ENCODE measurements at places on chromosomes 5 and 9.

- no peak for DNase-seq
These were observed 55.5 kb upstream of the STC2 start for GRCh38 chr5:173383711-173384110.

DNA sequence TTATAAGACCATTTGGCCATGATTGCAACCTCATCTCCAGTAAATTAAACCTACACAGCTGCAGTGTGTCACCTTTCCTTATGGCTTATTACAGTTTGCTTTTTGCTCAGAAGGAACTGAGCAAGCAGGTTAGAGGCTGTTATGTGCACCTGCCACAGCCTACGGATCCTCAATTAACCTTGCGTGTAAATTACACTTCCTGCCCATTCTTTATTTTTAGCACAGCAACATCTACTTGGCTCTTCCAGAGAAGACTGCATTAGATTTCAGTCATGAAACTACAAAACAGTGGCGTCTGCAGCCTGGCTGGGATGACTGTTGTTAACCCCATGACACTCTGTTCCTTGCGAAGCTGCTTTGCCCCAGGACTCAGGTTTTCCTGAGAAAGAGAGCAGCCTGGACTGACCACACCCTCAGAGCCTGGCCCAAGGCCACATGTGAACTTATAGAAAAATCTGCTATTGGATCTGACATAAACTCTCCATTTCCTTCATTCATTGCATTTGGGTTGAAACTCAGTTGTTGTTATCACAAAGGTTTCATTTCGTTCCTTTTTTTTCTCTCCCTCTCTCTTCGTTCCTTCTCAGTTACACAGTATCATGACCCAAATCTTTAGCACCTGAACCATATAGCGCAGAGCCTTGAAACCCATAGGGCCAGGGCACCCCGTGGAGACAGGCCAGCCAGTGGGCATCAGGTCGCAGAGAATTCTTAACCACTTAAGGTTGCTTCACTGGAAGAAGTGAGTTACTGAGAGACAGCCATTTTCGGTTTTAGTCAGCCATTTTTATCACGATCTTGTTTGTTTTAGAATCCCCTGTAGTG is 138.6 kb downstream of the PALM2AKAP2 start:
- DNase-seq: no peak

GRCh38 chr9:10674586-10674985 is 61.8 kb upstream of the PTPRD start:
- no peak for DNase-seq

DNA sequence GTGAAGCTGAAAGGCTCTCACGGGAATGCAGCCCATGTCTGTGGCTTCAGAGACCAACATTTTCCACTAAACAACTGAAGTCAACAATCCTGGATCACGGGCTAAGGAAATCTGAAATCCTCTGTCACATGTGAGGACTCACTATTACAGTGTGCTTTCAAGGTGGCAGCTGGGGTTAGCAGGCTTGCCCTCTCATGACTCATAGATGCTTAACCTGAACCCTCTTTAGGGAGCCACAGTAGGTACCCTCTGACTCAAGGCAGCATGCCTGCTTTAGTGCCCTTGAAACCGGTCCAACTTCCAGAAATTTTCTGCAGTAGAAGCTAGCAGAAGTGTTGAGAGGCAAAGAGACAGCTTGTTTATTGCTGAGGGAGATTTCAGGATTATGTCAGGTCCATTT is 232.5 kb downstream of the GABRB2 start:
- DNase-seq: no peak

DNA sequence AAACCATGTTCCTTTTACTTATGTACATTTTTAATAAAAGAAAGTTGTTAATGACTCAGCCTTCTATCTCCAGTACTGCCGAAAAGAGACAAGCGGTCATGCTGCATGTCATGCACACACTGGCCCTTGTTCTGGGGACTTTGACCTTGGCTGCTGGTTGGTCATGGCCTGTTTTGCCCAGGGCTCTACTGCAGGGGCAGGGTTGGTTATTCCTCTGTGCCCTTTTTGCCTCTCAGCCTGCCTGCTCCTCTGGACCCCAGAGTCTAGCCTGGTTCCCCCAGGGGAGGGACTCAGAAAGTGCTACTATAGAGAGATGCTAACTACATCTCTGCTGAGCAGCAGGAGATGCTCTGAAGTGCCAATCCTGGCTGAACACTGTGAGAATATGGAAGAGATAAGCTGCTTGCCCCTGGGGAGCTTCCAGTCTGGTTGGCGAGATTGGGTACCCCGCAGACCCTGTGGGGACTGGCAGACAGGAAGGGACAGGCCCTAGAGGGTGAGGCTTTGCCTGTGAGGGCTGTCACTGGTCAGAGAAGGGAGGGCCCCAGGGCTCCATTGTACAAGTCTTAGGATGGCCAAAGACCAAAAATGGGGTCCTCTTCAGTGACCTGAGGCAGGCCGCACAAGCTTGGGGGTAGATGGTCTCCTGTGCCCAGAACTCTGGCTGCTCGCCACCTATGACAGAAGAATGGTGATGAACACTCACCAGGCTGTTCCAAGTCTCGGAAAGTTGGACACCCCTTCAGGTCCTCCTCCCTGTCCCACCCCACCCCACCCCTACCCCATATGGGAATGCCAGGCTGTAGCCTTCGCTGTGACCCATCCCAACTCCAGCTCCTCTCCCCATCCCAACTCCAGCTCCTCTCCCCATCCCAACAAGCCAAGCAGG is 14.3 kb downstream of the IRF1 start:
- peak; percentile 58 for DNase-seq

DNA sequence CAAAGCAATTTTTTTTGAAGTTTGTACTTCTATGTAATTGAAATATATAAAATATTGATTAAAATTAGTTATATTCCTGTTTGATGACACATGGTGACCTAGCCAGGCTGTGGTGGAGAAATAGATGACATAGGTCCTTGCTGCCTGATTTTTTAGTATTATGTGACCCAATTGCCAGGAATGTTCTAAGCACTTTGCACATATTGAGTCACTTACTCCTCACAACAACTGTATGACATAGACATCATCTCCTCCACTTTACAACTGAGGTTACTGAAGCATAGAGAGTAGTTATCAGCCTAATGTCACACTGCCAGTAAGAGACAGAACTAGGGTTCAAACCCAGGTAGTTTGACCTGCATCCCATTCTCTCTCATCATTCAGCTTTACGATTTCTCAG is 26.2 kb upstream of the SNX18 start:
- no peak for DNase-seq

- no peak for DNase-seq
These were observed 20.5 kb downstream of the ERAP2 start for GRCh38 chr5:96896806-96897205.

DNA sequence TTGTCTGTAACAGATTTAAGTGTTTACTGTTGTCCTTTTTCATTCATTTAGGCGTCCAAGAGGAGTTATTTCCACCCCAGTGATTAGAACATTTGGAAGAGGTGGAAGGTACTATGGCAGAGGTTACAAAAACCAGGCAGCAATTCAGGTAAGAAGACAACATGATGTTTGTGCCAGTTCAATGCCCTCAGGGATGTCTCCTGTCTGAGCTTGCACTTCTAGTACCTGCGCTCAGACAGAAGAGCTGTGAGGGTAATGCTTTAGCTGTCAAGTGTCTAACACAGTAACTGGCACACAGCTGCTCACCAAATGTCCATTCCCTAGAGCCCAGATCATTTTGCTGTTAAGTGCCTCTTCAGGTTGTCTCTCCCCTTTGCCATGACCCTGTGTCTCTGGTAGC is 14.2 kb upstream of the PHF2 start:
- DNase-seq: no peak

GRCh38 chr5:113194591-113194990 is 218.0 kb downstream of the DCP2 start:
- no peak for DNase-seq

DNA sequence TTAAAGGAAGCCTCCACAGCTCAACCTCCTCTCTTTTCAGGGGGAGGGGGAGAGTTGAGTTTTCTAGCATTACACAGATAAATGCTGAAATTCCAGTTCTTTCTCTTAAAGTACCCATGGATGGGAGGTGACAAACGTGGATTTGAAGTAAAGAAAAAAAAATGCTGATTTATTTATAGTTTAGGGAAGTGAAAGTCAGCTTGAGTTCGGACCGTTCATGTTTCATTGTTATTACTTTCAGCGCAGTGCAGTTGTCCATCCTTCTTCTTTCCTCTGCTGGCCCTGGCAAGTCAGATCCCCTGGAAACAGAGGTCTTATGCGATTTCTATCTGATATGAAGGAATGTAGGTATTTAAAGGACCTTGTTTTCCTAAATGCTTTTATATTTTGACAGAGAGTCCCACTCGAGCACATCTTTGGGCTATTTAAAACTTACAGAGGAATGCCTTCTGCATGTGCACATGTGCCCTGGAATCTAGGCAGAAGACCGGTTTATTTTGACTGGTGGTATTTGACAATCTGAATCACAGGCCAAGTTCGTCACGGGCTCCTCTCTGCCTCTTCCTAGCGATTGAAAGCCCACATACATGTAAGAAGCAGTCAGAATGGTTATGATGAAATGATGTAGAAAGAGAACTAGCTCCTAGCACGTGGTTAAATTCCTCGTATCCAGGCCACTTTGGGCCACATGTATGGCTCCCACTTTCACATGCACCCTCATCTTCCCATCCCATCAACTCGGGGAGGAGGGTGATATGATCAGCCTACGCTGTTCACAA is 385.2 kb upstream of the KLF4 start:
- no peak for DNase-seq

GRCh38 chr5:31983851-31984250 is 190.3 kb downstream of the GOLPH3 start:
- no peak for DNase-seq

GRCh38 chr9:95494416-95495371 is 22.1 kb downstream of the PTCH1 start:
- peak; percentile 81 for DNase-seq

- DNase-seq: no peak
These were observed 92.5 kb downstream of the TLE1 start for GRCh38 chr9:81596679-81597418.

GRCh38 chr5:120297616-120298015 is 166.5 kb upstream of the PRR16 start:
- no peak for DNase-seq

DNA sequence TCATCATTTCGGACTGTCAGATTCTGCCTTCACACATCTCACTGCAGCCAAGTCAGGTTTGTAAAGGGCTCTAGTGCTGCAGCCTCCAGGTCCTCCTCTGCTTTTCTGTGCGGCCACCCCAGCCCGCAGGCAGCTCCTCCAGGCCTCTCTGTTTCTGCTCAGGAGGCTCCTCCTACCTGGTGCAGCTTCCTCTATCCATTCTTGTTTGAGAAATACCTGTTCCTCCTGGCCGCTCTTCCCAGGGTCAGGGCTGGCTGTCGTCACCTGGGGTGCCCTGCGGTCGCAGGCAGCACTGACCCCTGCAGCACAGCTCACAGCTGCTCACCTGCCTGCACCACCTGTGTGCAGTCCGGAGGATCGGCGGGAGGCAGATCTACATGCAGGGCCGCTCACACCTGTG is 387.7 kb upstream of the IRX4 start:
- DNase-seq: peak; percentile 14

DNA sequence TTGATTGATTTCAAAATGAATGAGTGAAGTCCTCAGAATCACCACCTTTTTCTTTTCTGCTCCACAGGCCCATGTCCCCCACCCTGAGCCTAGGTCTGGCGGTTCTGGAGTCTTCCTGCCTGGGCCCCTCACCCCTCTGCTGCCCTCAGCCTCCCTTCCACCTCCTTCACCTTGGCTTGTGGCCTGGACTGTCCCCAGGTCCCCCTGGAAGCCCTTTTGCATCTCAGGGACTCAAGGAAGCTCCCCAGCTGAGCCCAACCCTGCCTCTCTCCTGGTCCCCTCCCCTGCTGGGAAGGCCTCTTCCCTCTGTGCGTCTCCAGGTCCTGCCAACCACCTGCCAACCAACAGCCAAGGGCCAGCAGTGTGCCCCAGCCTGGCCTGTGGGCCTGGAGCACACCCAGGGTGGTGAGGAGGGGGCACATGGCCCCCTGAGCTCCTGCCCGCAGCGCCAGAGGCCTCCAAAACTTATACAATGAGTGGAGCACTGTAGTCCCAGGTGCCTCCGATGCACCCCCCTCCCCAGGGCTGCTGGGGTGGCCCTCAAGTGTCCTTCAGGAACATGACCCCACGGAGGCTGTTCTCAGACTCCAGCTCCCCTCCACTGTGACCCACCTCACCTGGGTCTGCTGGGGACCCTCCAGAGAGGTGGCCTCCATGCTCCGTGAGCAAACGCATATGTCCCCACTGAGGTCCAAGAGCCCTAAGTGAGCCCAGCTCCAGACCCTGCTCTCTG is 20.3 kb downstream of the GLT6D1 start:
- DNase-seq: no peak

DNA sequence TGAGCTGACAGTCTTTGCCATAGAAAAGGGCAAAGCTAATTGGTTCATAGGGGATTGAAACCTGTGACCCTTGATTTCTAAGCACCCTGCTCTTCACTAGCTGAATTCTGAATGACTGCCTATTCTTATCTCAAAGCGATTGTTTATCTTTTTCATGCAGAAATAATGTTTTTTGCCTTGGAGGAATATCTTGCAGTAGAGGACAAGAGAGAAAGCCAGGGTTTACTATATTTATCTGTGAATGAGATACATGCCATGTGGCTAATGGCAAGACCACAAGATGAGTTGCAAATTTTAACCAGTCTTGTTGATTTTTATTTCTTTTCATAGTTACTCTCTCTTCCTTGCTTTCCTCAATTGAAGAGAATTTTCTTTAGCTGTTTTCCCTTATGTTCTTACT is 185.0 kb downstream of the CNTLN start:
- DNase-seq: no peak

GRCh38 chr5:176817841-176818377 is 7.5 kb downstream of the UNC5A start:
- DNase-seq: no peak

GRCh38 chr5:88691230-88691582 is 191.8 kb downstream of the MEF2C start:
- no peak for DNase-seq

- no peak for DNase-seq
These were observed 110.7 kb upstream of the SPRY4 start for GRCh38 chr5:142435410-142436115.

DNA sequence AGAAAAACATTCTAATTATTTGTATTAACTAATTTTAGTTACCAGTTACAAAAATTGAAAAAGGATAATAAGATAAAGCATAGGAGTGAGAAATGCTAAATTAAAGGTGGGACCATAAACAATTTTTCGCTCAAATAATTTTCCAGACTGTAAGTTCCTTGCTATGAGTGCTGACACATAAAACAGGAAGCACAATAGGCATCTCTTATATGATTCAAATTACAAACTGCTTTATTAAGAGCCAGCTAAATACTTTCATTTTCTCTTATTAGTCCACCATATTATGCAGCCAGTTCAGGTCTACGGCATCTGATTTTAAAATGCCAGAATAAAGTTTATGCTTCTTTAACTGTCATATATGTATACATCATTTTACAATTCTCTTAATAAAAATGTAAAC is 4.4 kb downstream of the RC3H2 start:
- no peak for DNase-seq

DNA sequence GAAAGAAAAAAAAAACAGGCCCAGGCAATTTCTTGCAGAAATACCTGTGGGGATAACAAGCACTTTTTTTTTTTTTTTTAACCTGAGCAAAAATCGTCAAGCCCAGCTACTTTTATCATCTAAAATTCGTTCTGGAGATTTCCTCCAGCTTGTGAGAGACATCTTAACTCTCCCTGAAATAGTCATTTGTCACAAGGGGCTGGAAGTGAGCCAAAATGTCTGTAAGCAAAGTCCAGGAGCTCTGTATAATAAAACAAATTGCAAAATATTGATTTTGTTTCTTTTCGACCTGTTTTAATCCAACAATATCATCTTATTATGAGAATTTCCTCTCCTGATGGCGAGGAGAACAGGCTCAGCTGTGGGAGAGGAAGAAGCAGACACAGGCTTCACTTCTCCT is 168.4 kb downstream of the TTLL11 start:
- no peak for DNase-seq
